ENCODE measurements at places on chromosomes 13 and 19.

- DNase-seq: no peak
Measured at GRCh38 chr13:26910754-26911465, 150.3 kb upstream of the GPR12 start.

DNA sequence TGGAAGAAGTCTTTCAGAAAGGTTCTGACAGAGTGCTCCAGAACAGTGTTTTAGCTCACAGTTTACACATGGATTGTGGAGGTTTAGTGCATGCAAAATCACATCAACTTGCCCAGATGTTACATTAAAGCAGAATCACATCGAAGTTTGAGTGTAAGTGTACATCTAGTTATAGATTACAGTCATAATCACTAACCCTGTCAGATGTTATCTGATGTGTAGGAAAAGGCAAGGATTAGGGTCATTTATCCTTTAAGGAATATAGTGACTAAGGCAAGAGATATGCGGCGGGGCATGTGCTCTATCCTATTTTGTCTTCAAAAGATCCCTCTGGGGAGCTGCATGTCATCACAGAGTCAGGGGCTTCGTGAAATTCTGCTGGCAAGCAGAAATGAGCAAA is 66.9 kb downstream of the CYSLTR2 start:
- DNase-seq: no peak

DNA sequence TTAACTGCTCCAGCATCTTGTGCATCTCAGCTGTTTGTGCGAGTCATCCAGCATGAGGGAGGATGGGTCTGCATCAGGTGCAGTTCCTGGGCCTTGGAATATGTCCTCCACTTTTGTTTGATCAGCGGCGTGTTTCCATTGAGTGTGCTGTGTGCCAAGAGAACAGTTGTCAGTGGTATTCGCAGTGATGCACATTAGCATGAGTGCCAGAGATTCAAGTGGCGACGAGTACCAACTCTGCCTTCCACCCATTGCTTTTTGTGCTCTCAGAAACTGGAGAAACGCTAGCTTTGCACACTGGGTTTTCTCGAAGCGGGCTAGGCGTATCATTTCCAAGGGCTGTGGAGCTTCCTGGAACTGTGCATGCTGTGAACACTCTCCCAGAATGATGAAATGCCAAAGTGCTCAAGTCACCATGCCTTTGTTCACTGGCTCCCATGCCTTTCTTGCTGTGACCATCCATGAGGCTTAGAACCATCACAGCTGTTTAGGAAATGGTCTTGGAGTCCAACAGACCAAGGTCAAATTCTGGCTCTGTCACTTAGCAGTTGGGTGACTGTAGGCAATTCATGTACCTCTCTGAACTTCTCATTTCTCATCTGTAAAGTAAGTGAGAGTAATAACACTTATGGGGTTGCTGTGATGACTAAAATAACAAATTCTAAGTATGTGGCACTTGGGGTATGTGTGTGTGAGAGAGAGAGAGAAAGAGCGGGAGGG is 18.4 kb downstream of the LRCH1 start:
- no peak for DNase-seq

DNA sequence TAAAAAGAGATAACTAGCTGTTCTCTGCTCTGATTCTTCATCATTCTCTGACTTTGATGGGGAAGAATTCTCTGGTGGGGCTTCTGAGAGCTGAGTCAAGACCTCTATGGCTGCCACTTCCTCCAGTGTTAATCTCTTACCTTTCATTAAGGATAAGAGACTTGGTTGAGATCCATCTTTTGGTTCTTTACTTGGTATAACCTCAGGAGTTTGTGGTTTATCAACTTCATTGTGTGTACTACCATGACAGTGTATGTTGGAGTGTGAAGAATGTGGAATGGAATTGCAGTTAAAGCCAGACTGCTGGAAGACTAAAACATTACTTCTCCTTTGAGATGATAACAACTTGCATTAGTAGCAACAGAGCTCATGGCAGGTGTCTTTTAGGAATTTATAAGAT is 222.0 kb downstream of the SLITRK5 start:
- no peak for DNase-seq

- DNase-seq: no peak
Measured at GRCh38 chr19:39236527-39236926, 8.3 kb downstream of the IFNL3 start.

- no peak for DNase-seq
Measured at GRCh38 chr19:19271828-19272599, 1.1 kb downstream of the TM6SF2 start.

DNA sequence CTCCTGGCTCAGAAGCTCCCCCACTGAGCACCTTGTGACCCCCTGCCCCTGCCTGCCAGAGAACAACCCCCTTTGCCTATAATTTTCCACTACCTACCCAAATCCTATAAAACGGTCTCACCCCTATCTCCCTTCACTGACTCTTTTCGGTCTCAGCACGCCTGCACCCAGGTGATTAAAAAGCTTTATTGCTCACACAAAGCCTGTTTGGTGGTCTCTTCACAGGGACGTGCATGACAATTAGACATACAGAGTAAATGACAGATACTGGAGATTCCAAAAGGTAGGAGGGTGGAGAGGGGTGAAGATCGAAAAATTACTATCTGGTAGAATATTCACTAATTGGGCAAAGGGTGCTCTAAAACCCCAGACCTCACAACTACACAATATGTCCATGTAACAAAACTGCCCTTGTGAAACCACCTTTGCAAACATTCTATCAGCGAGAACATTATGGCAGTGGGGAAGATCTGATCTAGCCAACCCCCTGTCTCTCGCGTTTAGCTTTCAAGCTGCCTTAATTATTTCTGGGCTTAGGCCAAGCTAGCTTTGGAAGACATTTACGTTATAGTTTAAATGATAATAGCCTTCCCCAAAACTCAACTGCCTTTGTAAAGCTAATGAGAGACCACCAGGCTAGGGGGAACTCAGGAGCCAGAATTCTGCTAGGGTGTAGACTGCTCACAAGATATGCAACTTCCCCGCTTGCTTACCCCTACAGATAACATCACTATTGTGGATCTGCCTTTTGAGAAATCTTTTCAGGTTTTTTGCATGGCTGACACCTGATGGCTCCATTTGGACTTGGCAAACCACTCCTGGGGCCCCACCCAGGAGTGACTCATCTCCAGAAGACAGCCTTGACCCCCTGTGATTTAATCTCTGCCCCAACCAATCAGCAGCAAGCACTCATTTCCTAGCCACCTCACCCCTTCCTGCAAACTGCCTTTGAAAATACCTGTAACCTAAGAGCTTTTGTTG is 1534.0 kb upstream of the SPRY2 start:
- DNase-seq: no peak

DNA sequence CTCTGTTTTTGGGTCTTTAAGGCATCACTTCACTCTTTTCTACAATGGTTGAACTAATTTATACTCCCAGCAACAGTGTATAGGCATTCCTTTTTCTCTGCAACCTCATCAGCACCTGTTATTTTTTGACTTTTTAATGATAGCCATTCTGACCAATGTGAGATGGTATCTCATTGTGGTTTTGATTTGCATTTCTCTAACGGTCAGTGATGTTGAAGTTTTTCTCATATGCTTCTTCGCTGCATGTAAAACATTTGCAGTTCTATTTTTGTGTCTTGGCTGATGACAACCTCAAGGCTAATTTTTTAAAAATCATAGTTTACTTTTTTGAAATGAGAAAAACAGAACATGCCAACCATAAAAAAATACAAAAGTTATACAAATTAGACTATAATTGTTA is 258.2 kb upstream of the EDNRB start:
- no peak for DNase-seq

- no peak for DNase-seq
Measured at GRCh38 chr13:60312851-60313505, 84.0 kb upstream of the TDRD3 start.

DNA sequence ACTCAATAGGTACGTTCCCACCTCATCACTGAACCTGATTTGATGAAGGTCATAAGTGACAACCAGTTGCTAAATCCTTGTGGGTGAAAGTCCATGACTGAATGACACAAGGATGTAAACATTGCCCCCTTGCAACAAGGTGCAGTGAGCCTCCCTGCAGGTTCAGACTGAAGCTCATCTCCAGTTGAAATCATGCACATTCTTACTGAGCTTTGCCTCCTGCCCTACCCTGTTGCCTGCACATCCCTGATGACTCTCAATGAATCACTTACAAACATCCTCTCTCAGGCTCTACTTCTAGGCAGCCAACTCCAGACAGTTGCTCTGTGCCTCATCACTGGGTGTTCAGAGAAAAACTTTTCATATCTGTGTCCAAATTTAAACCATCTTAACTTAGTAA is 42.5 kb upstream of the ARGLU1 start:
- no peak for DNase-seq

GRCh38 chr19:10332158-10332964 is 968 bp downstream of the RAVER1 start:
- DNase-seq: no peak

DNA sequence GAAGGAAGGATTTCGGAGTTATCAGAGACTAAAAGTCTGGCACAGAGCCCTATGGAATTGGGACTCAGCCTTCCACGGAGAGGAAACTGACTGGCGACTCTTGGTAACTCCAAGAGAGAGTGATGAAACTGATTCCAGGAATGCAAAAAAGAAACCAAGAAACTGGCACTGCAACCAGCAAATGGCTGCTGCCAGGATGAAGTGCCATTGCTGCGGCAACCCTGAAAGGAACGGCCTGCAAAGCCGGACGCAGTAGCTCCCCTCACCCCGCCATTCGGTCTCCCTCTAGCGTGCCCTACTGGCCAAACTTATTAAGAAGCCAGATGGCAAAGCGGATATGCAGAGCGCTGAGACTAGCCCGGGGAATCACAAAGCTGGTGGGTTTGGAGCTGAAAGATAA is 236.0 kb downstream of the PCDH9 start:
- DNase-seq: no peak

DNA sequence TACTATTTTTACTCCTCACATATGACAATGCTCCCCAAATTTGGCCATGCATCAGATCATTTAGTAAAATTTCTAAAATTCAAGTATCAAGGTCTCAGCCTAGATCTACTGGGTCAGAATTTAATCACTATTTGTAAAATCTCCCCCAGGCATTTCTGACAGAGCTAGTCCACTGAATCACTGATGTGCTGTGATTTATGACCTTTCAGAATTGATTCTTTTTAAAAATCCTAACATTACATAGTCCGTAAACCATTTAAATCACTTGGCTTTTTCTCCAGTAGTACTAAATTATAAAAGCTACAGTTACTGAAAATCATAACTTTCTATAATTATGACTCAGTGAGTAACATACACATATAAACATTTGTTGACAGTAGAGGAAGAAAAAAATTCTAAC is 92.8 kb upstream of the RAP2A start:
- no peak for DNase-seq

GRCh38 chr13:36915106-36915505 is 4.9 kb downstream of the SMAD9 start:
- no peak for DNase-seq

DNA sequence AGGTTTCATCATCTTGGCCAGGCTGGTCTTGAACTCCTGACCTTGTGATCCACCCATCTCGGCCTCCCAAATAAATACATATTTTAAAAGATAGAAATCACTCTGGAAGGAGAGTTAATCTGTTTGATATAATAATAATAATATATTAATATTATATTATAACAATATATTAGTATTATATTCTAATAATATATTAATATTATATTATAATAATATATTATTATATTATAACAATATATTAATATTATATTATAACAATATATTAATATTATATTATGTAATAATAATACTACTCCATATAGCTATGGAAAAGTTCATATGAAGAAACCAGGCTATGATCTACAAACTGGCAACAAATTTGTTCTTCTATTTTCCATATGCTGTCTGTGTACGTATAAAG is 16.8 kb downstream of the HPN start:
- DNase-seq: no peak

DNA sequence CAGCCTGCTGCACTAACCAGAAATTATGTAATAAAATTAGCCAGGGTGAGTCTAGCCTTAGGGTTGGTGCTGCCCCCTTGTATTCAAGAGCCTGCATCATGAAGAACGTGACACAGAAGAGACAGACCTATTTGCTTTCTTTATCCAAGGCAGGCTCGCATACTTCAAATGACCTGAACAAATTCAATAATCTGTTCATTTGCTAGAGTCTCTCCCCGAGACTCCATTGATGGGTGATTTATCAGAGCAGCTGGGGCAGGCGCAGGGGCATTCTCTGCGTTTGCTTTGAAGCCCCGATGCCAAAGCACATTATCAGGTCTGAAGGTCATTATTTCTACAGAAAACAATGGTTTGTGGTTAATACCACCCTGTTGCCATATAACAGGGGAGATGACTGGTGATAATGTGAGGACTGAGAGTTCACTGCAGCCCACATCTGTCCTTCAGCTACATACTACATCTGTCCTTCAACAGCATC is 520.3 kb downstream of the DIAPH3 start:
- no peak for DNase-seq

DNA sequence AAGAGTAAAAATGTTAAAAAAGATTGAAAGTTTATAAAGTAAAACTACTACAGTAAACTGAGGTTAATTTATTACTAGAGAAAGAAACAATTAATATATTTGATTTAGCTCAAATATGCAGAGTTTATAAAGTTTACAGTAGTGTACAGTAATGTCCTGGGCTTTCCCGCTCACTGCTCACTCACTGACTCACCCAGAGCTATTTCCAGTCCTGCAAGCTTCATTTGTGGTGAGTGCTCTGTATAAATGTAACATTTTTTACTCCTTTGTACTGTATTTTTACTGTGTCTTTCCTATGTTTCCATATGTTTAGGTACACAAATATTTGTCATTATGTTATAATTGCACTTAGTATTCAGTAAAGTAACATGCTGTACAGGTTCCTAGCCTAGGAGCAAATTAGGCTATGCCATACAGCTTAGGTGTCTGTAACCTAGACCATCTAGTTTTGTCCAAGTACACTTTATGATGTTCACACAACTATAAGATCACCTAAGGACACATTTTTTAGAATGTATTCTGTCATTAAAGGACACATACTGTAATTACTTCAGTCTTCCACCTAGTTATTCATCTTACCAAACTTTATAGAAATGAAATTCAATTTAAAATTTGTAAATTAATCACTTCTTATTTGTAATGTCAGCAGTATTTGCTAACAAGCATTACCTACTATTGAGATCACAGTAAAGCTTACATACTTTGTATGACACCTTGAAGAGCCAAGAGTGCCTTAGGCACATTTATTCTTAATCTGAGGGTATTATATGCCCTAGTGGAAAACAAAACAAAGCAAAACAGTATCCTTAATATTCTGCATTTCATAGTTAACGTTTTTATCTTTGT is 683.4 kb downstream of the PCDH9 start:
- no peak for DNase-seq

GRCh38 chr19:13441810-13442512 is 64.3 kb downstream of the CACNA1A start:
- DNase-seq: no peak

- no peak for DNase-seq
Measured at GRCh38 chr13:30870049-30870884, 35.8 kb upstream of the MEDAG start.

GRCh38 chr13:77398825-77399620 is 72.1 kb upstream of the MYCBP2 start:
- no peak for DNase-seq

- DNase-seq: no peak
Measured at GRCh38 chr13:85368686-85369085, 430.5 kb downstream of the SLITRK6 start.

GRCh38 chr19:49879243-49879963 is 1.9 kb downstream of the TBC1D17 start:
- DNase-seq: no peak

GRCh38 chr19:17511724-17512573 is 500 bp downstream of the PGLS start:
- peak; percentile 50 for DNase-seq
